ENCODE measurements at places on chromosomes 2 and 18. TPM values are rescaled to one million over a fixed set of nuclear protein-coding genes. Genes with fewer than 3 reads are reported as not detected.

Gene TLX2
- not detected for total RNA-seq

Gene KIDINS220
- total RNA-seq, result 43.6 TPM

Gene ADCYAP1
- 0.03 TPM for total RNA-seq

DNA sequence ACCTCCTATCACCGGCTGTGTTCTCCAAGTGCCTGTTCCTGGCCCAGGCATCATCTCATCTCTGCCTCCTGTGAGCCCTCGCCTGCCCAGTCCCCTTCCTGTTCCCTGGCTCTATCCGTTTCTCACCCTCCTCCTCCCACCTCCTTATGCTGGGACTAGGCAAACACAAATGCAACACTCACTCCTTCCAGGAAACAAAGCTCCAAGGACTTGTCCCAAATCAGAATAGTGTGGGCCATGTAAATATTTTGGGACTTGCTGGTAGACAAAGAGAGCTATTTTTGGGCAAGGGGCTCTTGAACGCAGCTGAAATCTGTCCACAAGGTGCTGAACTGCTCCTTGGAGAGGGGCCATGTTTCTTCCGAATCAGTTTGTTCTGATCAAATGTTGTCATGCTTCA is 25.3 kb downstream of the MBP start:
- no peak for DNase-seq

DNA sequence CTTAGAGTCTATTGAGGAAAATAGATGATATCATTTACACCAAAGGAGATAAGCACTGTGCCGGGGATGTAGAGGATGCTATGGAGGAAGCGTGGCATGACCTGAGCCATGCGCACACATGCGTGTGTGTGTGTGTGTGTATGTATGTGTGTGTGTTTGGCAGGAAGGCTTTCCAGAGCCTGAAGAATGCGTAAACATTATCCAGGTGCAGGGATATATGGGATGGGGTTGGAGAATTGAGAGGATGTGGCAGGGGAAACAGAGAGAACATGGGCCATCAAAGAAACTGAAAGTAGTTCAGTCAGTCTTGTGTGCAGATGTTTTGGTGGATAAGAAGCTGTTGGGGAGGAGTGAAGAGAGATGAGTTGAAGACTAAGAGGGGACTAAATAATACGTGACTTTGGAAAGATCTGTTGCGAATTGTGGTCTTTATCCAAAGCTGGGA is 9.3 kb upstream of the STAT1 start:
- no peak for DNase-seq

- DNase-seq, result no peak
These were observed 23.0 kb downstream of the ARHGAP15 start for GRCh38 chr2:143152219-143152618.

- DNase-seq, result peak; percentile 55
These were observed 84.9 kb downstream of the MOGAT1 start for GRCh38 chr2:222756362-222756831.

GRCh38 chr2:157853211-157853610 is 22.9 kb downstream of the ACVR1 start:
- no peak for DNase-seq

DNA sequence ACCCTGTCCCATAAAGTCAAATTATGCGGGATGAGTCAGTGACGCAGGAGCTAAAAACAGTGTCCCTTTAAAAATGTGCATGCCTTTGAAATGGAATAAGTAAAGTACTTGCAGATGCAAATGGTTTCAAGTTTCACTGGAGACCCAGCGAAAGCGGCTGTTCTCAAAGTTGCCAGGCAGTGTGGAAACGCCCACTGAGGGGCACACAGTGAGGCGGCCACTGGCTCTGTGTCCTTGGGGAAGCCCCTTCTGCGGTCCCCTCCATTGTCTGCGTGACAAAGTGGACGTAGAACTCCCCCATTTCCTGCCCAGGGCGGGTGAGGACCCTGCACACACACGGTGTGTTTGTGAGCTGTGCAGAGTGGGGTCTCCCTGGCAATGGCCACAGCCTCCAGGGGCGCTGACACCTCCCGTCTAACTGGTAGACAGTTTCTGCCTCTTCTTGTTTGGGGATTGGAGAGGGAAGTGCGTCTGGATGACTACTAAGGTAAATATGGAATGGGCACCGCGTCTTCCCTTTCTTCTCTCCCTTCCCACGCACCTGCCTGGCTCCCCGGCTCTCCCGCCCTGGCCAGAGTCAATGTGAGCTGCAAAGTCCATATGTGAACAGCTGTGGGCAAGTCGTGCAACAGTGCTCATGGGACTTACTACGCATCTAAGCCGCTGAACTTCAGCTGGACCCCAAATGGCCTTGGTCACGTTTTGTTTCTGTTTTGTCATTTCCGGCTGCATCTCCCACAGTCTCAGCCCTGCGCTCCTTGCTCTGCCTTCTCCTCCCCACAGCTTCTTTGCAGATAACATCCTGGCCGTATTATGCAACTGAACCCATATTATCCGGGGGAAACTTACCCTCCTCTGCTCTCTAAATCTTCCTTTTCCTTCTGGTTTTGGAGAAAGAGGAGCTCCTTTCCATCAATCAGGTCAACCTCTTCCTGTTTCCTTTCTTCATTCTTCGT is 33.7 kb upstream of the ZNF516 start:
- peak; percentile 33 for DNase-seq

DNA sequence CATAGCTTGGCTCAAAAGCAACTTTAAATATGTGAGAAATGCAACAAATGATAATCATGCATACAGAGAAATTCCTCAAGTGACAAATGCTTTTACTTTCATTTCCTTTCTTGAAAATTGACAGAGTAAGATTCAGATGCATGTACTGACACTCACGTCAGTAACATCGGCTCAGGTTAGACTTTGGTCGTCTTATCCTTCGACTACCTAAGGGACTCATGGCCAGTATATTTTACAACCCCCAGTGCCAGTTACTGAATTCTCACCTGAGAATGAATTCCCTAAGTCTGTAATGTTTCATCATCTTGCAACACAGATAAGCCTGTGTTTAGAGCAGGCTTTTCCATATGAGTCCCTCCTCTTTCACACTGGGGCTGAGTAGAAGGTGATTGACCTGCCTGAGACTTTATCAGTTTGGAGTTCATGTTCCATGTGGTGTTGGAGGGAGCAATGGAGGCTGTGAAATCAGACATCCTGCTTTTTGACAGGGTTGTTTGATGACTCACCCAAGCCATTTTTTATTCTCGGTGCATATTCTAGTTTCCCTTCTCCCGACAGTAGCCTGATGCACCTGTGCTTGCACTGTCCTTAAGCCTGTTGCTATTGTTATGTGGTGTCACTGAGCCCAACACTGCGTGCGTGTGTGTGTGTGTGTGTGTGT is 30.5 kb upstream of the ATP8B1 start:
- no peak for DNase-seq

- DNase-seq, result no peak
These were observed 14.4 kb downstream of the RAB12 start for GRCh38 chr18:8623549-8624106.

DNA sequence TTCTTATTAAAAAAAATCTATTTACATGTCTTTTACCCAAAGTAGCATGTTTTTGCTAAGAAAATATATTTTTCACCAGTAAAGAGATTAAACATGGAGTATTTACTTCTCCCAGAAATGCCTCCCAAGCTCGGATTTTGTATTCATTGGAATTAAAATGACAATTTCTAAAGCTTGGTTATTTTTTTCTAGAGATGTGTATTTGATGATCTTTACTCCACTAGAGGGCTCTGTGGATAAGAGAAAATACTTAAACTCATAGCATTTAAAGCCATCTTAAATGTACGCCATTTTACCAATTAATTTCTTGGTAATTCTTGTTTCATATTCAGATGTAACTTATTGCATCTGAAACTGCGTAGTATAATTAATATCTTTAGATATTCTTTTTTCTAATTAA is 461.4 kb downstream of the GALR1 start:
- DNase-seq, result peak; percentile 9

DNA sequence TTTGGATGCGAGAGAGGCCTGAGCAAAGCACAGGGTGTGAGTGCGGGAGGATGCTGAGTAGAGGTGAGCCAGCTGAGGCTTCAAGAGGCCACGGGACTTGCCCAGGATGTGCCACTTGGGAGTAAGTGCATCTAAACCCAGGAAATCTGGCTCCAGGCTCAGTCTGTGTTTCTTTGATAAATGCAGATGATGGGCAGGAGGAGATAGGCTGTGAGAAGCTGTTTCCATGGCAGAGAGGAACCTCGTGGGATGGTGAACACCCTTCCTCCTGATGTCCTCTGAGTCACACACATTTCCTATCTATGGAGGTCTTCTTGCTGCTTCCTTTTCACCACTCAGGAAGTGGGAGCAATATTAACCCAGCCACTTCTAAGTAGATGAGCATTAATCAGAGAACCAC is 38.4 kb upstream of the CELF4 start:
- no peak for DNase-seq

DNA sequence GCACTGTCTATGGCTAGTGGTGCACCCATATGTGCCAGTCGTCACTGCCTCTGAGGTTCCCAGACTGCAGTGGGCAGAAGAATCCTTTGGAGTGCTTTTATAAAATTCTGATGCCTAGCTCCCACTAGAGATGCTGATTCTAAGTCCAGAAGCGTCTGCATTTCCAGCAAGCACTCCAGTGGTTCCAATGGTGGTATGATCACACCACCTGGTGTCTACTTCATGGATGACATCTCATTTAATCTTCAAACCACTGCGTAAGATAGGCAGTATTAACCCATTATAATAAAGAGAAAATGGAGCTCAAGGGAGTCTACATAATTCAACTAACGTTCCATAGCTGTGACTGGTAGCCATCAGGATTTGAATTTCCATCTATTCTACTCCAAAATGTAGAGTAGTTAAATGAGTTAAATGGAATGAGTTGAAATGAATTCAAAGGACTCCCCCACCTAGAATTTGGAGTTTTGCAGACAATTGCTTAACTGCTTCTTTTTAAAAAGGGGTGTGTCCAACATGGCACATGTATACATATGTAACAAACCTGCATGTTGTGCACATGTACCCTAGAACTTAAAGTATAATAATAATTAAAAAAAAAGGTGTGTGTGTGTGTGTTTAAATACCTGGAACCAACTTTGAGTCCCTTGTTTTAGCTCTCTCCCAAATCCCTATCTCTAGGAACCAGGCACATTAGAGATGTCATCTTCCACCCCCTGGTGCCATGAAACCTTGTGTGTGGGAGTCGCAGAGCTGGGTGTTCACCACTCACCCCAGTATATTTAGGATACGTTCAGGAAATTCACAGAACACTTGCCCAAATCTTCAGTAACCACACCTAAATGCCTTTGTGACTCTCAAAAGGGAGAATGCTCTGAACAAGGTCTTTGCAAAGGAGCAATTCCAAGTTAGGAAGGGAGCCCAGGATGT is 14.1 kb downstream of the LAMA3 start:
- DNase-seq, result peak; percentile 35

GRCh38 chr2:216553093-216553478 is 54.4 kb downstream of the RPL37A start:
- DNase-seq, result no peak

DNA sequence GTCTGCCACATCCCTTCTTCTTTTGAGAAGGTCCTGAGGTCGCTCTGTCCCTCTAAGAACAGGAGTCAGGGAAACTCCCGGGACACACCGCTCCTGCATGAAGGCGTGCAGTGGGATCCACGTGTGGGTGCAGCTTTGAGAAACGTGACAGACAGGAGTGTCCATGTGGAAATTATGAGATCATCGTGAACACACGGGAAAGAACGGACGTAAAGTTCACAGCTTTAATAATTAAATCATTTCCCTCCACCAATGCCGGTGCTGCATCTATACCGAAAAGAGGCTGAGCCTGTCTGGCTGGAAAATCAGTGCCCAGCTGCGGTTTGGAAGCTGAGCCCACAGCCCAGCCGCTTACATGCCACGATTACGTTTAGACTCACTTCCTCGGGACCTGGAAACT is 372.4 kb upstream of the SALL3 start:
- DNase-seq, result no peak

DNA sequence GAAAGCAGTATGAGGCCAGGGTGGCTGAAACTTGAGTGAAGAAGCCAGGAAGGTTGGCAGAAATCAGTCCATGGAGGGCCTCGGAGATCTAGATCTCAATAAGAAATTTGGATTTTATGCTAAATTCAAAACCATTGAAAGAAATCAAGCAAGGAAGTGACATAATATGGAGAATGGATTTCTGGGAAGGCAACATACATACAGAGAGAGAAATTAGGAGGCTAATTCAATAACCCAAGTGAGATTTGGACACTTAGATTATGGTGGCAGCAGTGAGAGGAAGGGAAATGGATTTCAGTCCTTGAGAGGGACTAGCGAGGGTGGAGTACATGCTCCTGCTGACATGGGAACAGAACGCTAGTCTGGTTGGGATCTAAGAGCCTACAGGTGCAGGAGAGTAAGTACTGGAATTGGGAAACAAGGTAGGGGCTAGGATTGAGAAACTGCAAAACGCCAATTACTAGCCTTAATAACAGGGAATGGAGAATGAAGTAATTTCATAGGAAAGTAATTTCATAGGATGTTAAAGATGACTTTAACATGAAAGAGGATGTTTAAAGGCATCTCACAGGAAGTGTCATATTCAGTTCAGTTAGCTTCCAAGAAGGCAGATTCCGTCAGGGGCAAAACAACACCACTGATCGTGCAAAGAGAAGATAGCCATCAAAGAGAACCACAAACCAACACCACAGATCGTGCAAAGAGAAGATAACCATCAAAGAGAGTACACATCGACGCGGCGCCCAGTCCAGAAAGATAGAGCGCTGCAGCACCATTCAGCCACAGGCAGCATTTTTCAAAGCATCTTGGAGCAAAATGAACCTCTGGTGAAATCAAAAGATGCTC is 27.2 kb downstream of the CDKL4 start:
- DNase-seq, result no peak

DNA sequence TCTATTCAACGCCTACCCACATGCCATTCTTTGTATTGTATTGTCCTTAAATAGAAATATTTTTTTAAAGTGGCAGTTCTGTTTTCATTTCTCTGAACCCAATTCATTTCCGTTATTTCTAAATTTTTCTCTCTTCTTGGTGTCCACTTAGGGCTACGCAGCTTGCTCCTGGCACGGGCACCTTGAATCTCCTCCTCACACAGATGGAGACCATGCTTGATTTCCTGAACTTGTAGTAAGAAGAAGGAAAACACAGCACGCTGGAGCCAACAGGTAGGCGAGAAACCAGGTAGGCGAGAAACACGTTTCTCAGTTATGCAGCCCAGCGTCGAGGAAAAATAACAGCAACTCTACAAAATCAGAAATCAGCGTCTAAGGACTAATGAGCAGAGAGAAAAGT is 428.9 kb downstream of the STK39 start:
- no peak for DNase-seq

DNA sequence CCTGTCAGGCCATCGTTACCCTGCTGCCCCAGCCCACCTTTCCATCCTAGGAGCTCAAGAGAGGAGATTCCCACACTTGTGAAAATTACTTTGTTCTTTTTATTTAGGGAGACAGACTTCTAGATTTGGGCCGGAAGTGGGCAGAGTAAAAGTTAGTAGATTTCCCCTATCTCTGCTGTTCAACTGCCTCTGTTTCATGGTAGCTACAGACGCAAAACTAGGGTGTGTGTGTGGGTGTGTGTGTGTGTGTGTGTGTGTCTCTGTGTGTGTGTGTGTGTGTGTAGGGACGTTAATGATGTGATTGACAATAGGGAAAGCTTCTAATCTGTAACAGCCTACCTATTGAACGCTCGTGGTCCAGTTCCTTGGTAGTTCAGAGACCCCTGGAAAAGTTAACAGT is 438 bp downstream of the PSMA8 start:
- DNase-seq, result no peak
